NCI-H2107 (cell line): ENCODE measurements at places on chromosomes 11 and 22.

- no peak for DNase-seq
Measured at GRCh38 chr11:31643857-31644256, 134.3 kb downstream of the ELP4 start.

DNA sequence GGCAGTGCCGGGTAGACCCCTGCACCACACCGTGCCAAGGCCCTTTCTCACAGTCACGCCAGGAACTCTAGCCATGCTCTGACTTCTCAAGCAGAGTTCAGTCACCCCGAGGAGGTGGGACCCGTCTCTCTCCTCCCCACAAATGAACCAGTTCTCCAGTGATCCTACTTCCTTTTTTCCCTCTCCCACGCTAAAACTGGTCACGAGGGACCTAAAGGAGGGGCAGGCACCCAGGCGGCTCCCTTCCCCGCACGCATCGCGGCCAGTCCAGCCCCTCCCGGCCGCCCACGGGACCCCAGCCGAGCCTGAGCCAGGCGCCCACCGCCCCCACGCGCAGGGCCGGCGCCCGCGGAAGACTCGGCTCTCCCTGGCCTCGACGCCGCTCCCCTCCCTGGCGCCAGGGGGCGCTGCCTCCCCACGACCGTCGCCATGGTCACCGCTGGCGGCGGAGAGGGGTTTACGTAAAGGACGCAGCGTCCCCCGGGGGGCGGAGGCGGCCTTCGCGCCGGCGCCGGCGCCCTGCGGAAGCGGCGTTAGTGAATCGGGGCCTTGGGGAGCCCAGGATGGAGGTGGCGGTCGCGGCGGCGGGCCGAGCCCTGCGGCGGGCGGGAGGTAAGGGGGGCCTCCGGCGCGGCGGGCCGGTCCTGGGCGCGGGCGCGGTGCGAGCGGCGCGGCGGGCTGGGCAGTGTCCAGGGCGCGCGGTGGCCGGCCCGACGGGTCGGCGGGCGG is at the start of gene DAGLA:
TSS of gene DAGLA (plus strand) at position 499 of the 729 bp plus-strand sequence. CDS start 39,765 bp downstream, outside the sequence.
- peak; percentile 45 for DNase-seq

- DNase-seq = no peak
Measured at GRCh38 chr11:15224466-15224865, 109.7 kb downstream of the INSC start.

GRCh38 chr22:42927966-42928365 is 70.9 kb upstream of the ARFGAP3 start:
- no peak for DNase-seq

- DNase-seq = no peak
Measured at GRCh38 chr22:29147331-29147899, 58.3 kb upstream of the EMID1 start.

GRCh38 chr11:76114238-76114637 is 92.1 kb downstream of the WNT11 start:
- no peak for DNase-seq

GRCh38 chr11:64224151-64224890 is 1.7 kb downstream of the TRPT1 start:
- no peak for DNase-seq

GRCh38 chr11:13091804-13092203 is 82.7 kb downstream of the RASSF10 start:
- DNase-seq = no peak

GRCh38 chr11:71452199-71453036 is 585 bp upstream of the NADSYN1 start:
- DNase-seq = no peak

GRCh38 chr11:95625164-95625900 is 164.2 kb downstream of the FAM76B start:
- no peak for DNase-seq

DNA sequence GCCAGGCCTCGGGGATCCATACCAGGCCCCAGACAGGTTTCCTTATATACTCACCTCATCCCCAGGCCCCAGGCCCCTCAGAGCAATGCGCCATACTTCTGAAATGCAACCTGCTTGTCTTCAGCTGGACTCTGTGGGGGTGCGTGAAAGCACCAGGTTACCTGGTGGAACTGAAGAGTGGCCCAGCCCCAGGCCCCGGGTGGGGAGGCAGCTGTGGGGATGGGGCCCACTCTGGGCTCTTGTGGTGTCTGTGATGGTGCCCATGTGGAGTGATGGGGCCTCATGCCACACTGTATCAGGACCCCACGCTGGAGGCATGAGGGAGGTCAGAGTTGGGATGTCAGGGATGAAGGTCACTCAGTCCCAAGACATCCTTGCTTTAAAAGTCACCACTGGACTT is 999.0 kb downstream of the BRD1 start:
- no peak for DNase-seq

DNA sequence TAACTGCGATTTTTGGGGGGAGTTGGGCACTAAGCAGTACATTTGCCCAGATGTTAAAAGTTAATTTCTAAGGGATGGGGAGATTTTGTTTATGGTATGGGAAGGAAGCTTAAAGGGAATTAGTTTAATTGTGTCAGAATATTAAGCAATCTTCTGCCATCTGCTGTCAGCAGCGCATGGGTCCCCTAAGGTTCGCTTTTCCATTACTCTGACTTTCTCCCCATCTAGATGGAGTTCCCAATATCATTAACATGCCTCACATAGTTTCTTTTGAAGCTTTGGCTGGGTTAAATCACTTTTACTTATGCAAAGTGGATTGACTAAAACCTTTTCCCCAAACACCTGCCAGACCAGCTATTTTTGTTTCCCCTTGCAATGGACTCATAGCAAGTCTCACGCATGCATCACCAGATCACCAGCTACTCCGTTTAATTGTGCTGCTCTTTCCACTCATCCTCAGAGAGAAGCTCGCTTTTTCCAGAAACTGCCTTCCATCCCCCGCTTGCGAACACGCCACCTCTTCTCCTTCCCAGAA is 172.7 kb downstream of the FAT3 start:
- DNase-seq = no peak

DNA sequence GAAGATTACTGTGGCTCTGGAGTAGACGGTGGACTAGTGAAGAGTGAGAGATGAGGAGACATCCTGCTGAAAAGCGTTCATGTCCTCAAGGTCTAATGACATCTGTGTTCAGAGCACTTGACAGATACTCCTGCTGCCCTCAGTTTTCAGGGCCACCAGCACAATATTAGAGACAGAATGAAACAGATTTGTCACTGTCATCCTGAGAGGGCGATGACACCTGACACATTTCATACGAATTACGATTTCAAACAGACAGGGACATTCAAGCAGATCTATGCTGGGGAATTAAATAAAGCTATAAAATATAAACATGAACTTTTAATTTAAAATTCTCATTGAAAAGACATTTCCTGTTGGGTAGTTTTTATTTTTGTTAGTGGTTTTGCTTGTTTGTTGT is 29.1 kb downstream of the SVIP start:
- no peak for DNase-seq
